Occipital lobe (tissue), 3 donors: ENCODE measurements at places on chromosomes 6 and 20.

DNA sequence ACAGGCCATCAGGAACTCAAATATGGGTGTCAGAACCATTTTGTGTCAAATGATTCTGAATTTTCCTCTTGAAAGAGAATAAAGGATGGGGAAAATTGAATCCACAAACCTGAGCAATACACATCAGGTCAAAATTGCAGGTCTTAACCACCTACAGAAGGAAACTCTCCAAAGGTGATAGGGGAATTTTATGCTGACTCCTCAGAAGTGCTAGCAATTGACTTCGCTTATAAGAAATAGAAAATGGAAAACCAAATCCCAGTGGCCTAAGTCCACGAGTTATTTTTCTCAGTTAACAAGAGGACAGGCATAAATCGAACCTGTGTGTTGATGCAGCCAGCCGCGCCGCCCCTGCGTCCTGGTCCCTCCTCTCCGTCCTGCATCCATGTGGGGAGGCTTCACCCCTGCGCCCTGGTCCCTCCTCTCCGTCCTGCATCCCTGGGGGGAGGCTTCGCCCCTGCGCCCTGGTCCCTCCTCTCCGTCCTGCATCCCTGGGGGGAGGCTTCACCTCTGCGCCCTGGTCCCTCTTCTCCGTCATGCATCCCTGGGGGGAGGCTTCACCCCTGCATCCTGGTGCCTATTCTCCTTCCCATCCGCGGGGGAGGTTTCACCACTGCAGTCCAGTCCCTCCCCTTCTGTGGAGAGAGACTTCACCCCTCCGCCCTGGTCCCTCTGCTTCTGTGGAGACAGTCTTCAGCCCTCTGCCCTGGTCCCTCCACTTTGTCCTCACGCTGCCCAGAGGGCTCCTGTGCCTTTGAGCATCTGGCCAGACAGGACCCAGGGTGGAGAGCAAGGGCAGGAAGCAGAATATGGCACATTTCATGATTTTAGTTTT is 230.3 kb downstream of the SMOC2 start:
- DNase-seq, result no peak

DNA sequence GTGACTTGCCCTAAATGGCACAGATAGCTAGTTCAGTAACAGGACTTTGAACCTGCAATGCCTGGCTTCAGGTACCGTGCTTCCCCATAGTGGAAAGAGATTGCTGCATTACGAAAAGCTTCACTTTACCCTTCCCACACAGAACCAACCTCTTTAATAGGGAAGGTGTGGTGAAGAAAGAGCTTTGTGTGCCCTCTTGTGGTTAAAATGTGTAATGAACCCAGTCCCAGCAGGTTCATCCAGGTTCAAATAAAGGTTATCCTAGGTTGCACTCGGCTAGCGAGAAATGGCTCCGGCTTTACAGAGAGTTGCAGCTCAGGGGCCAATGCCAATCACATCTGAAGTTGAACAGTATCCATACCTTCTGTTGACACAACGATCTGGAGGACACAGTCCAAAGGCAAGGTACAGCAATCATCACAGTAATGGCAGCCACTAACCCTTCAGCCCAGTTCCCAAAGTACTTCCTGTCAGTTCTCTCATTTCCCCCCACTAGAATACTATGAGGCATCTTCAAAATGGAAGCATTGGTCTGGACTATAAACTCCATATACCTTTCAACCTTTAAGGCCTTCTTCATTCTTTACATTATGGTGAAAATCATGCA is 3.0 kb downstream of the DEFB115 start:
- no peak for DNase-seq

DNA sequence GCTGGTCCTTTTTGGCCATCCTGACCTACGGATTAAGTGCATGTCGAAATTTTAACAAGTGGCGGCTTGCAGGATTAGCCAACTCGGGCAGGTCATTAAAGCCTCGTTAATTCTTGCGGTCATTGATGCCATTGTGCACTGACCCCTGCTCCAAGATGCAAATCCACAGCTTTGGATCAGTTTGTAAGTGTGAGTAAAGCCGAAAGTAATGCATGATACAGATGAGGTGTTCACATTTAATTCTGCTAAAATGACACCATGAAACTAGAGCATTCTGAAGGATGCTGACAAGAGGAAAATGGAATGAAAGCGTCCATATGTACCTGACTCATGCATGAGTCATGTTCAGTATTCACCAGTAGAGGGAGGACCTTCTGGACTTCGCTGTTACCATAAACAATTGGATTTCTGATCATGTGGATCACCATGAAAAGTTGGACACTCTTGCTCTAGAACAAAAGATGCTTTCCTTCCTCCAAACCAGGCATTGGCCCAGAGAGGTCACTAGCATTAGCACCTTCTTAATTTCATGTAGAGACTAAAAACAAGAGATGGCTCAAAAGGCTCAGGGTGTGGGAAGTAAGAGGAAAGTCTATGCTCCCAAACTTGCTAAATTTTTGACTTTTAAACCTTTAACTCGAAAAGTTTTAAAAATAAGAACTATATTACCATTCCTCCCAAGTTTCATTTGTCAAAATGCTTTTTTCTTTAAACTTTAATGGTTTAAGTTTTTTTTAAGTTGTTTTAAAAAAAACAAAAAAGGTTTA is 48.0 kb downstream of the MUC22 start:
- no peak for DNase-seq

DNA sequence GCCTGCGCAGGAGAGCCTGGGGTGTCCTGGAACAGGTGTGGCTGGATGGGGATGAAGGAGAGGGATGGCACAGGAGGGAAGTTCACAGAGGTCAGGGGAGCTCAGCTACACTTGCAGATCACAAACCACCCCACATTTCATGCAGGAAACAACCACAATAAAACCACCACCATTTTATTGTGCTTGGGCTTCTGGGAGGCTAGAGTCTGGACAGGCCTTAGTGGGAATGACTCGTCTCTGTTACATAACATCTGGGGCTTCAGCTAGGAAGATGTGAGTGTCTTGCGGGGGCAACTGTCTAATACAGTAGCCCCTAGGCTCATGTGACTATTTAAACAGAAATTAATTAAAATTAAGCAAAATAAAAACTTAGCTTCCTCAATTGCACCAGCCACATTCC is 33.4 kb downstream of the SNX5 start:
- DNase-seq, result no peak
